Endodermal cell (in vitro differentiated cells): ENCODE measurements at places on chromosomes 1 and 21.

DNA sequence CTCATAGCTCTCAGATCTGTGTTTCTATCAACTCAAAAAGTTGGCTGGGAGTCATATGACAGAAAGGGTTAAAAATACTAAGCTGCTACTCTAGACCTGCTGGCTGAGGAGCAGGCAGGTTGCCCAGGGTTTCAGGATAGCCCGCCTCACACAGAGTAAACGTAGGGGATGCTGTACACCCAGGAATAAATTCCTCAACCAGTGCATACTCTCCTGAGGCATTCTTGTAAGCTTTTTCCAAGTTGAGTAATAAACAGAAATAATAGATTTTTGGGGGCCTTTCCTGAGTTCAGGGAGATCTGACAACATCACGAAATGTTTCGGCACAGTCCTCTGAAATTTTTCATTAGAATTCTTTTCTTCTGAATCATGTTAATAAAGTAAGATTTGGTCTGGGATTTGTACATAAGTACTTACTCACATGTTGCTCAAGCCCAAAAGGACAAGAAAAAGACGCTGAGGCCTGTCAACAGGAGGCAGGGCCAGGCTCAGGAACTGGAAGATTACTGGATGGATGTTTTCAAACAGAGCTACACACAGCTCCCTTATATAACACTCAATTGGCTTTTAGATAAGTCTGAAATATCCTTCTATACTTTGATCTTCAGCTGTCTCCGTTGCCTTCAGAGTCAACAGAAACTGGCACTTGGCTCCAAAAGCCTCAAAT lies 41.0 kb downstream of the TGFBR3 start:
- DNase-seq: no peak
- H3K27ac ChIP-seq: no peak overlapping the region
- H3K36me3 ChIP-seq: no peaks in the 10 kb centered on the region

GRCh38 chr1:177969825-177970371 lies at the start of gene SEC16B:
SEC16B (minus strand) TSS chr1:177970058; CDS start chr1:177967981, 2,077 bp downstream.
- H3K27me3 ChIP-seq: no peaks in the 10 kb centered on the region
- DNase-seq: no peak
- no peaks in the 10 kb centered on the region for H3K4me1 ChIP-seq
- no peaks in the 10 kb centered on the region for H3K36me3 ChIP-seq
- no peak within 1 kb of the TSS for H3K27ac ChIP-seq
- H3K4me3 ChIP-seq: no peak within 1 kb of the TSS

- no peak overlapping the region for H3K4me3 ChIP-seq
- H3K36me3 ChIP-seq: no peaks in the 10 kb centered on the region
- no peaks in the 10 kb centered on the region for H3K27me3 ChIP-seq
- no peak overlapping the region for H3K27ac ChIP-seq
Observed at GRCh38 chr1:198741744-198742143, 102.9 kb downstream of the PTPRC start.

- H3K4me3 ChIP-seq: no peak overlapping the region
- H3K27ac ChIP-seq: no peak overlapping the region
- no peak for DNase-seq
Observed at GRCh38 chr1:229238674-229239415, 32.1 kb upstream of the RAB4A start.

GRCh38 chr1:150772326-150772725 lies 6.7 kb upstream of the CTSS start:
- no peak overlapping the region for H3K27ac ChIP-seq
- H3K4me1 ChIP-seq: no peaks in the 10 kb centered on the region
- no peaks in the 10 kb centered on the region for H3K36me3 ChIP-seq
- H3K4me3 ChIP-seq: no peak overlapping the region
- no peak for DNase-seq
- no peaks in the 10 kb centered on the region for H3K27me3 ChIP-seq

DNA sequence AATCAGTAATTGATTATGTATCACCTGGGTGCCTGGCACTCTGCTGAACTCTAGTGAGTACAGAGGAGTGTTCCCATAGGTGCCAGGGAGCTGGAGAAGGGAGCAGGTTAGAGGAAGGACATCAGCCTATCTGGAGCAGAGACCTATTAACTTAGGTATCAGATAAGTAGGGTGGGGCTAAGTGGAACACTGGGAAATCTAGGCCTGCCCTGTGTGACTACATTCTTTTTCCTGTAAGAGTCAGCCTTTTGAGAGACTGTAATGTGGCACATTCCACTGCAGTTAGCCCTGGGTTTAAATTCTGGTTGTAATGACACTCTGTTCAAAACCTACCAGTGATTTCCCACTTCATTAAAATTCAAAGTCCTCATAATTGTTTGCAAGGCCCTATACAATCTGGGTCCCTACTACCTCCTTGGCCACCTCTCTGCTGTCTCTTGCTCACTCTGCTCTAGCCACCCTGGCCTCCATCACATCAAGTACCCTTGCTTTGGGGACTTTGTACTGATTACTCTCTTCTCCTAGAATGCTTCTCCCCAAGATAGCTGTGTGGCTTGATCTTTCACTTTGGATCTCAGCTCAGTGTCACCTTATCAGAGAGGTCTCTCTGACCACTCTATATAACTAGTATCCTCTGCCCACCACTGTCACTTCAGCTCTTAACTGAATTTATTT lies 12.9 kb downstream of the STX12 start:
- H3K27me3 ChIP-seq: no peaks in the 10 kb centered on the region
- DNase-seq: no peak
- H3K27ac ChIP-seq: no peak overlapping the region
- no peaks in the 10 kb centered on the region for H3K4me1 ChIP-seq
